SK-N-SH (cell line): ENCODE measurements at places on chromosomes 2 and 18. TPM values are rescaled to one million over a fixed set of nuclear protein-coding genes. Genes with fewer than 3 reads are reported as not detected.

- DNase-seq, result no peak
- H3K36me3 ChIP-seq, result no peaks in the 10 kb centered on the region
- no peak overlapping the region for H3K27ac ChIP-seq
- H3K4me3 ChIP-seq, result no peak overlapping the region
- H3K27me3 ChIP-seq, result no peaks in the 10 kb centered on the region
These were observed 69.9 kb downstream of the LIMS1 start for GRCh38 chr2:108604196-108604595.

- H3K27me3 ChIP-seq, result no peaks in the 10 kb centered on the region
- no peak overlapping the region for H3K4me3 ChIP-seq
- H3K4me1 ChIP-seq, result peaks cover 23% of the 10 kb centered on the region
- DNase-seq, result peak; percentile 81
These were observed 98.7 kb downstream of the COL6A3 start for GRCh38 chr2:237315170-237315828.

GRCh38 chr2:44680424-44680971 is 261.0 kb upstream of the SIX3 start:
- 0 out of 2 replicates have a peak, but pooled peaks cover 10% of the 10 kb centered on the region for H3K4me1 ChIP-seq
- no peaks in the 10 kb centered on the region for H3K27me3 ChIP-seq
- H3K36me3 ChIP-seq, result no peaks in the 10 kb centered on the region
- peak overlapping the region; percentile 49; the same call in 1 of the 2 replicates for H3K27ac ChIP-seq
- peak; percentile 63 for DNase-seq

The SERPINB11 gene
- polyA plus RNA-seq, result not detected in 2 replicates

The FOXD4L1 gene
- 0.10 and 0.13 TPM in 2 replicates for polyA plus RNA-seq
